Mammary epithelial cell (primary cell): ENCODE measurements at places on chromosomes 3 and 15.

DNA sequence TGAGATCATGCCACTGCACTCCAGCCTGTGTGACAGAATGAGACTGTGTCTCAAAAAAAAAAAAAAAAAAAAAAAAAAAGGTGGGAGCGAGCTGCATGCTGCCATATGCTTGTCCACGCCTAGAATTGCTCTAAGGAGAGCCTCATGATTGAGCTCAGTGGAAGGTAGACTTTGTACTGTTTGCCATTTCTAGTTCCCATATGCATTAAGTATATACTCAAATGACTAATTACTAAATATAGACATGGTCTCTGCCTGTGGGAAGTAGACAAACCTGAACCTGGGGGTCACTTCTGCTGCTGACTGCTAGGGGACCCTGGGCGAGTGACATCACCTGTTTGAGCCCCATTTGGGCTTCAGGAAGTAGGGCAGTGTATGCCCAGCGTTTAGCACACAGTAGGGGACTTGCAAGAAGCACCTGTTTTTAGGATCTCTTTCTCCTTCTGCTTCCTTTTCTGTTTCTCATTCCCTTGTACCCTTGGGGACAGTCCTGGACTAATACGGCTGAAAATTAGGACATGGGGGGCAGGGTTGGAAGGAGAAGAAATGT lies 27.2 kb downstream of the PRKCD start:
- DNase-seq = no peak

- no peak for DNase-seq
Measured at GRCh38 chr3:159950156-159950898, 38.3 kb upstream of the IL12A start.

DNA sequence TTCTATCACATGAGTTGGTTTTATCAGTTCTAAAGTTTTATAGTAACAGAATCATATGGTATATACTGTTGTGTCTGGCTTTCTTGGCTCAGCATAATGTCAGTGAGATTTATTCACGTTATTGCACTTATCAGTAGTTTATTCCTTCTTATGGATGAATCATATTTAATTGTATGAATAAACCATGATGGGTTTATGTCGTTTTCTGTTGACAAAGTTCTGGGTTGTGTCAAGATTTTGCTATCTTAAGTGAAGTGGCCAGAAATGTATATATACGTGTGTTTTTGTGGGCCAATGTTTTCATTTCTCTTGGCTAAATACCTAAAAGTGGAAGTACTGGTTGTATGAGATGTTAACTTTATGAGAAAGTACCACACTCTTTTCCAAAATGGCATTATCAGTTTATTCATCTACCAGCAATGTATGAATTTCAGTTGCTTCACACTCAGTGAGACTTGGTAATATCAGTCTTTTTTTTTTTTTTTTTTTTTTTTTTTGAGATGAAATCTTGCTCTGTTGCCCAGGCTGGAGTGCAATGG lies 112.4 kb upstream of the DCBLD2 start:
- DNase-seq = peak; percentile 4

- no peak for DNase-seq
Measured at GRCh38 chr3:140830391-140830790, 111.2 kb upstream of the SLC25A36 start.

DNA sequence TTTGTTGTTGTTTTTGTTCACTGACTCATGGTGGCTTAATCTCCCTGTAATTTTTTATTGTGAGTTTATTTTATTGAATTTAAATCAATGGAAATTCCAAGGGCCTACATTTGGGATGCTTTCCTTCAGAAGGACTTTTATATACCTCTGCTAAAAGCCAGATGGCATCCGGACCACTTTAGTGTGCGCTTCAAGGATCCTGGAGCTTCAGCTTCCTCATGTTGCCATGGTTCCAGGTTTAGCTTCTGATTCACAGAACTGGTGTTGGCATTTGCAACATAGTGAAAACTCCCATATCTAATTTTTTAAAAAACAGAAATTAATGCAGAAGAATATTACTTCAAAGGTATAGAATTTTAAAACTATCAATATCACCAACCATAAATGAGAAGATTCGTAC lies 8.5 kb upstream of the HACD2 start:
- no peak for DNase-seq

DNA sequence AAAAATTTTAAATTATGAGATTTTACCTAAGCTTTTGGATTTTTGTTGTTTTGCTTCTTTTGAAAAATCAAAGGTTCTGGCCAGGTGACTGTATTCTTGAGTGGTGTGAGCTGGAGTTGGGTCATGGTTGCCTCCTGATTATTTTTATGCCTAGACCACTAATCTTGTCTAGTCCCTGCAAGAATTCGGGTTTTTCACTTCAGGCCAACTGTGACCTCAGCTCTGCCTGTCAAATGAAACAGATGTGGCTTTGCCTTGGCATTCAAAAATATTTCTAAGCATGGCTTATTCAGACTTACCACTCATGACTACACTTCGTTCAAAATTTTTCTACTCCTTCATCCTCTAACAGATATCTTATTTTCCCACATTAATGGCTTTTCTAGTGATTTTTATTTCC lies 25.4 kb upstream of the CDV3 start:
- DNase-seq = no peak

DNA sequence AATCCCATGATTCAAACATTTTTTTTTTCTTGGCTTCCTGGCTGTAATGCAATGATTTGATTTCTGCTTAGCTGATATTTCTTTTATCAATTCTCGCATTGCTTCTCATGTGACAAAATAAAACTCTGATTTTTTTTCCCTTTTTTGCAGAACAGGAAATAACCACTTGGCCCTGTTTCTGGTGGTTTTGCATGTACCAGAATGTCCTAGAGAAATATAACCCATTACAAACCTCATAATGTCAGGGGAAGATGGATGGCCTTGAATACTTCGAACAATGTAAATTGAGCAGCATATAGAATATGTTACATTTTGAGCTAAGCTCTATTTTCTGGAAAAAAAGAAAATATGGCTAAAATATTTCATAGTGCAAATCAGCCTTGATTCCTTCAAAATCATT lies 275.6 kb downstream of the RAP2B start:
- no peak for DNase-seq

DNA sequence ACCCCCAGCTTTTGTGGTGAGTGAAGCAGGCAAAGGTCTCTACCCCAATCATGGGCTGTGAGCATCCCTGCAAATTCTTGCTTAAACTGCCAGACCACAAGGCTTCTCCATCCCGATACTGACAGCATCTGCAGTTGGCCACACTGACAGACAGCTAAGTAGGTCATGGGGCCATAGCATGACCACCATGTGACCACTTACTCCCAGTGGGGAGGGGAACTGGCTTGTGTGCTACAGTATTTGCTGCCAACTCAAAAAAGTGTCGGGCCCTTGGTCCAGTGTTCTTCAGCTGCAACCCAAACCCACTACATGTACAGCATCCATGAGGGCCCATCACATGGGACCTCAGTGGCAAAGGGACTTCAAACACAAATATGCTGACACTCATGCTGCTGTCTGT lies 103.4 kb downstream of the SEC22A start:
- DNase-seq = no peak

DNA sequence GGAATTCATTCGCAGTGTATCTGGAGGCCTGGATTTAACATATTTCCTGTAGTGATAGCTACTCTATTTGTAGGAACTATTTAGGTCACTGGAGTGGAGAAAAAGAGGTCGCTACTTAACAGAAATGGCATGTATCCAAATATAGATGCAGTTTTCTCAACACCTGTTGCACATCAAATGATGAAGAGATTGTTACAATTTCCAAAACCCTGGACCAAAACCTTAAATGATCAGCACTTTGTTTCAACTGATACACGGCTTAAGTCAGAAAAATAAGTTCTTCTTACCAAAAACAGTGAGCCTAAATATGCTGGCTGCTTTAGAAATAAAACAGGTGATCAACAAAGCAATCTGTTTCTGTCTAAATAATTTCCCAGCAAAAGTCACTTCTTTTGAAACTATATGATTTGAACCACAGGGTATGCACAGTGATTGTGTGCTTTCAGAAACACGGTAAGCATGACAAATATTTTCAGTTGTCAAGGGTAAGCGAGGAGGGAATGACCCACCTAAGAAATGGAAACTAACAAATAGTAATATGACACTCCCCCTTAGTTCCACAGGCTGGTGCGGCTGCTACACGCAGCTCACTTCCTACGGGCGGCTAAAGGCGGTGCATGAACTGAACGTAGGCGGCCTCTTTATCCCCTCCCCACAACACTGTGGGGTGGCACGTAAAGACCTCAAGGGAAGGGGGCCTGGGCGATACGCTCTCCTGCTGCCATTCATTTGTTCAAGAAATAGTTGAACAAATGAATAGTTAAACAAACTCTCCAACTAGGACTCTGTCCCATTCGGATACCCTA lies 1.1 kb downstream of the EHD4 start:
- peak; percentile 56 for DNase-seq

DNA sequence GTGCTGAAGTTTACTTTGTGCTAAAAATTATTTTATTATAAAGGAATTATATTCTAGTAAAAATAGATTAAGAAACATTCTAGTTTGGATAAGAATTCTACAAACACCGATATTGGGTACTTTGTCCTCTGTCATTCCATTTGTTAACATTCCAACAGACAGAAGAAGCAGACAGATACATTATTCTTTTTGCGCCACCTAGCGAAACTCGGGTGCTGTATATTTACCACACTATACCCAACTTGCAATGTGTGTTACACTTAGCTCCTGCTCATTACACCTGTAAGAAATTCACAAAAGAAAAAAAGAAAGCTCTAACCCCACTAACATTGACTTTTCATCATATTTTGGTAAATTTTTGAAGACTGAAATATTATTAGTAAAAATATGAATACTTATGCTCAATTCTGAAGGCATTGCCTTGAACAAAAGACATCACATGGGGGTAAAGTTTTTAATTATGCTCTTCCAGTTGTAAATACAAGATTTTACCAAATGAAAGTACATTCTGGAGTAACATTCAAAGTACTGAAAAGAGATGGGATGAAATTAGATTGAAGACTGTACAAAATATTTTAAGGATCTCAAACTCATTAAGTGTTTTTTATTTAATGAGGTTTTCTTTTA lies 136.5 kb upstream of the MLF1 start:
- DNase-seq = peak; percentile 63

DNA sequence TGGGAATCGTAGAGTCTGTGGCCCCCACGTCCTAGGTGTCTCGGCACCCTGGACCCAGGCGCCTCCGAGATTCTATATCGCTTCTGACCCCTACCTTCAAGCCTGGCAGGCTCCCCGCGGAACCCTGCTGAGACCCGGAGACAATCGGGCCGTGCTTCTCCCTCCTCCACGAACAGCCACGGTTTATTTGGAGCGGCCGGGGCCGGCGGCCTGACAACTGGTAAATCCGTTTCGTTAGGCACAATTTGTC lies 1.4 kb downstream of the GATA2 start:
- no peak for DNase-seq

- no peak for DNase-seq
Measured at GRCh38 chr3:94372026-94372425, 309.2 kb downstream of the NSUN3 start.

- DNase-seq = no peak
Measured at GRCh38 chr15:75902129-75902557, 1.5 kb upstream of the FBXO22 start.
